ENCODE measurements at places on chromosomes 3 and 15.

DNA sequence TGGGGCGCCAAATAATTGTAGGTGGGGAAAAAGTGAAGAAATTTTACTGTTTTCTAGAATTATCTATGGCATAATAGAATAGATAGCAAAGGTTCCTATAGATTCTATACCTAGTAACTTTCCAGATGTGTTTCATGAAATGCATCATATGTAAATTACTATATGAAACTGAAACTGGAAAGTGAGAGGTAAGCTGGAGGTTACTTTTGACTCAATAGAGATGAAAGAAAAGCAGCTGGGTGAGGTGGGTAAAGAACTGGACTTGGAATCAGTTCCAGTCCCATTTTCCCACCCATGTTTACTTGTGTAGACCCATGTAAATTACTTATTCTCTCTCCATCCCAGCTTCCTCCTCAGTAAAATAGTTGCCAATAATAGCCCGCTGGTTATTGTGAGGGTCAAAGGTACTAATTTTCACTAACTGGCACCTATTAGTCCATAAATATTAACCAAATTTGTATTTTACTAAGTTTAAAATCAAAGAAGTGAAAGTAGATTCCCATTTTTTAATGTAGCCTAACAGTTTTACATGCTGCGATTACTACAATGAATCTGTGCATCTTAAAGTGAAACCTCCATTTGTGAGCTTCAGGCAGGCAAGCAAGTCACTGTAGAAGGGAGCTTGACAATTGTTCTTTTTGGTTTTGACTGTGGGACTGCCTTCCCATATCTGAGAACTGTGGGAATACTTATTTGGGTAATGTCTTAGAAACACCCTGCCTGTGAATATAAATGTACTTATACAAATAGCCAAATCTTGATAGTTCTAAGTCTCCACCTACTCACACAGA lies 312.1 kb downstream of the SLC9A9 start:
- no peak for DNase-seq

- DNase-seq: no peak
Observed at GRCh38 chr3:162729686-162730085, 1233.1 kb downstream of the OTOL1 start.

GRCh38 chr3:136802481-136802996 lies 16.4 kb upstream of the SLC35G2 start:
- no peak for DNase-seq

- no peak for DNase-seq
Observed at GRCh38 chr3:8529181-8529637, 27.6 kb downstream of the LMCD1 start.

DNA sequence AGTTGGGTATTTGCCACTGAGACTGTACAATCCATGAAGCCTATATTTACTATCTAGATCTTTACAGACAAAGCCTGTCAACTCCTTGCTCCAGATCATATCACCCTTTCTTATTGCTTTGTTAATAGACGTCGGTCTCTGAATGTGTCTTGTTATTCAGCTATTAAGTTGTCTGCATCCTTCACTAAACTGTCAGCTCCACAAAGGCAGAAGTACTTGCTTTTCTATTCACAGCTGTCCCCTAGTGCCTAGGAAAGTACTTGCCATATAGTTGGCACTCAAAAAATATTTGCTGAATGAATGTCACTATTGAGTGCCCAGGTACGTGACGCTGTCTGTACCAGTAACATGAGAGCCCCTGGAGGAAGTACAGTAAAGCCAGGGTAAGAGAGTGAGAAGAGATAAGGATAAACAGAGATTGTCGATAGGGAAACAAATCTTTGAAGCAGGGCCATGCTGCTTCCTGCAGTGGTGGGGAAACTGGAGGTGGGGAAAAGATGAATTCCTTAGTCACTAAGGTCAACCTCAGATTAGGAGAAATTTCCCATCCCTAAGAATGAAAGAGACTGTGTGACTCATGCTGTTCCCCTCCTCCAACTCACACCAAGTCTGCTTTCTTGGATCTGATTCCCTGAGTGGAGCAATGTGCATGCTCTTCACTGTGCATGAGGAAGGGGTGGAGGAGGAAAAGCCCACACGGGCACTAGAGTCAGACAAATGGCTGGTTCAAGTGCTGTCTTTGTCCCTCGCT lies 36.3 kb downstream of the PRICKLE2 start:
- DNase-seq: no peak

DNA sequence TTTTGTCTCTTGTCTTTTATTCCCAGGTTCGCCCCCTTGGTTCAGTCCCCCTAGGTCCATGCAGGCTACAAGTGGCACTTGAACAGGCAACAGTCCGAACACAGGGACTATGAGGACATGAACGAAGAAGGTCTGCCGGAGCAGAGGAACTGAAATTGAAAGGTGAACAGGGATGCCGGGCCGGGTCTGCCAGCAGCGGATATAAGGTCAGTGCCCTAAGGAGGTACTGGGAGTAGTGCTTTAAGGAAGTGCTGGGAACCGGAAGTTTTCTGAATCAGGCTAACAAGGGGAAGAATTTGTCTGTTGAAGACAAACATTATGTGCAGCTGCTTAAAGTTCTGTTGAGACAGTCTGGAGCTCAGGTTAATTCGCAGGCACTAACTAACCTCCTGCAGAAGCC lies 46.8 kb downstream of the LSM3 start:
- DNase-seq: no peak

GRCh38 chr3:99108508-99108907 lies 207.0 kb upstream of the DCBLD2 start:
- no peak for DNase-seq

- no peak for DNase-seq
Observed at GRCh38 chr3:53552730-53553129, 58.3 kb downstream of the CACNA1D start.

DNA sequence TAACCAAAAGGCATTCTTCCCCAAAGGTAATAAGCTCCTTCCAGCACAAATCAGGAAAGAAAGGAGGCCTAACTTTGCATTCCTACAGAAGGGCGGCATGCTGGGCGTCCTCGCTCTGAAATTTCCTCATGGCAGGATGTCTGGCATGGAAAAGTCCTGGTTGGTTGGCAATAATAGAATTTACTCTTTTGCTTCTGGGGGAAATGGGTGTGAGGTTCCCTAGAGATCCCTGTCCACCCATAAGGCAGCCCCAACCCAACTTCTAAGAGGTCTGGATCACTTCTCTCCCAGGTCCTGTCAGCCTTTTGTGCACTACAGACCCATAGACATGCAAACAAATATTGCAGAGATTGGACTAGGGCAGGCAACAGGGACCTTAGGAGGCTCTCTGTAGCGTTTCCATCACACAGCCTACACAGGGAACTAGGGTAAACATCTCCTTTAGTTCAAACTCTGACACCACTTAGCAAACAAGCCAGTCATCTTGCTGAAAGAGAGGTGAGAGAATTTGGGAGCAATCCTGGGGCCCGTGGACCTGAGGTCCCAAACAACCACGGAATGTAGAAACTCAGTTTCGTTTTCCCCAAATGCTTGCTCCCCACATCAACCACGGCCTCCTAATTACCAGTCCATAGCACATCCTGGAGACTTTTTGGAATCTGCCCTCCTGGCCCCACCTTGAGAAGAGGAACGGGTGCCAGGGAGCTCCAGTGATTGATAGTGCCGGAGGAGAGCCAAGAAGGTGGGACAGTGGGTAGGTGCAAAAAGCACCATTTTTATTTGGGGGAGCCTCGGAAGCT lies 2.1 kb downstream of the ZIC4 start:
- no peak for DNase-seq

- DNase-seq: no peak
Observed at GRCh38 chr15:55322467-55322866, 3.4 kb downstream of the PIGB start.

- no peak for DNase-seq
Observed at GRCh38 chr3:50068134-50068533, 20.6 kb upstream of the RBM5 start.

DNA sequence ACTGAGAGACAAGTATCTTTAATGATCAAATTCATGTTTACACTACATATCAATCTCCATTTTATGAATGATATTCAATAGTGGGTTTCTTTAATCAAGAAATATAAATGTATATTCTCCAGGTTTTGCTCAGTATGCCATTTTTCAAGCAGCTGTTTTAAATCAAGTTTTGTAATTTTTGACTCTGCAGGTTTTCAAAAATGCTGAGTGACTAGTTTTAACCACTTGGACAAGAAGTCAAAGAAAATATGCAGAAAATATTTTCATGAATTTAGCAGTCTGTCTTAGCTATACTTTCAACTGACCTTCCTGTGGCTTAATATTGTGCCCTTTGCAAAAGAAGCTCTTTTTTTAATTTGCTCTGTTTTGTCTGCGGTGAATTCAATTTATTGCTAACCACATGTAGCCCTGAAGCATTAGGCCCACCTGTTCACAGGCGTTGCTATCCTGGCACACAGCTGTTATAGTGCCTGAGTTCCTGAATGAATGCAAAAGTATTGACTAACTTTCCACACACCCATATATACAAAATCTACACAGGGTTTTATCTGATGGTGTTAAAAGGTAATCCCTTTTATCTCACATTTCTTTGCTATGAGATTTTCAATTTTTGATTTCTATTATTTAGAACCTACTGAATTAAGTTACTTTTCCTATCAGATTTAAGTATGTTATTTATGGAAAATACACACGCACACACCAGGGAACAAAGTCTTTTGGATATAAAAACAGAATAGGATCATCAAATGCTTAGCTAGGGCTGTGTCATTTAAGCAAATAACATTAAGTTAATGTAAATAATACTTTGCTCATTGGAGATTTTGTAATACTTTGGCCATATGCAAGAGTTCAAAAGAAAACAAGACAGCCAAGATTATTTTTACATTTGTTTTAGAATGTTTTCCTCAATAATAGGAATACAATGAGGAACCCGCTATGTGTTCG lies 1166.1 kb upstream of the GBE1 start:
- no peak for DNase-seq

- no peak for DNase-seq
Observed at GRCh38 chr3:184377374-184377773, 633 bp downstream of the THPO start.

- no peak for DNase-seq
Observed at GRCh38 chr3:31538801-31539200, 6.1 kb downstream of the STT3B start.

DNA sequence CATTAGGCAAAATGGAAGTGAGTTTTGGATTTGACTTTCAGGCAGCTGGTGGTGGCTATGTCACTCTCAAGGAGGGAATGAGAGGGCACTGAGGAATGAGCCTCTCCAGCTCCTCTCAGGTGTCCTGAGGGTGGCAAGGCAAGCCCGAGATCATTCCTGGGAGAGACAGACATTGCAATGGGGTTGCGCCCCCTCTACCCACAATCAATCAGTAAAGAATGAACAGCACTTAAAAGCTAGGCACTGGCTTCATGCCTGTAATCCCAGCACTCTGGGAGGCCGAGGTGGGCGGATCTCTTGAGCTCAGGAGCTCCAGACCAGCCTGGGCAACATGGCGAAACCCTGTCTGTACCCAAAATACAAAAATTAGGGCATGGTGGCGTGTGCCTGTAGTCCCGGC lies 14.1 kb upstream of the SHF start:
- DNase-seq: no peak

DNA sequence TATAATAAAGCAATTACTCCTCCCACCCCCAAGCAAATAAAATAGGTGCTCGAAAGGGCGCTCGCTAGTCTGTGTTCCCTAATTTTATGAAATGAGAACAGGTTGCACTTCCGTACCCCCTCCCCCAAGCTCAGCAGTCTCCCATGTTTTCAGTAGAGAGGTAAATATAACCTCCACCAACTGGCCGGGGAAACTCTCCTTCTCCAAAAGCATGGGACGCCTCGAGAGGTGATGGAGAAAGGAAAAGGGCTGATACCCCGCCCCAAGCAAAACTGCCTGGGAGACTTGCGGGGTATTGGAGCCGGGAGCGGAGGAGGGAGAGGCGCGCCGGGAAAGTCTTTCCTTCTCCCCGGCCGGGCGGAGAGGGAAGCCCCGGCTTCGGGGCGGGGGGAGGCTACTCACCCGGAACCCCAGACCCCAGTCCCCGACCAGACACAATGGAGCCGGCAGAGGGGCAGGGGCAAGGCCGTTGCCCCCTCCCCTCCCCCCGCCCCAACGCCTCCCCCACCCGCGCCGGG lies 605 bp downstream of the DCUN1D1 start:
- peak; percentile 33 for DNase-seq

DNA sequence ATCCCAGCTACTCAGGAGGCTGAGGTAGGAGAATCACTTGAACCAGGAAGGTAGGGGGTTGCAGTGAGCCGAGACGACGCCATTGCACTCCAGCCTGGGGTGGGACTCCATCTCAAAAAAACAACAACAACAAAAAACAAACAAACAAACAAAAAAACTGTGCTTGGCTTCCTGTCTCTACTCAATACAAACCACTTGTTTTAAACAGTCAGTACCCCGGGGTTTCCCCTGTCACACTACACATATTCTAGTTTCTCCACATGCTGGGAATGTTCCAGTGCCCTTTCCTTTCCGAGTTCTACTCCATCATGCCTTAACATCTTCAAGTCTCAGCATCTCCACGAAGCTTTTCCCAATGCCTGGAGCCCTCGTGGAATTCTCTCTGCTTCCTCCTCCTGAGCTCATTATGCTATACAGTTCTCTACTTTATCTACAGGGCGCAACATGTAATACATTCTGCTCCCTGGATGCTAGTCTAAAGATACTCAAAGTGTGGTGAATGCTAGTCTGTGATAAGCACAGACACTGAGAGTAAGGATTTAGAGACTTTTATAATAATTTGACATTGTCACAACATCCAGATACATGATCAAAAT lies 7.8 kb downstream of the EMC3 start:
- no peak for DNase-seq

DNA sequence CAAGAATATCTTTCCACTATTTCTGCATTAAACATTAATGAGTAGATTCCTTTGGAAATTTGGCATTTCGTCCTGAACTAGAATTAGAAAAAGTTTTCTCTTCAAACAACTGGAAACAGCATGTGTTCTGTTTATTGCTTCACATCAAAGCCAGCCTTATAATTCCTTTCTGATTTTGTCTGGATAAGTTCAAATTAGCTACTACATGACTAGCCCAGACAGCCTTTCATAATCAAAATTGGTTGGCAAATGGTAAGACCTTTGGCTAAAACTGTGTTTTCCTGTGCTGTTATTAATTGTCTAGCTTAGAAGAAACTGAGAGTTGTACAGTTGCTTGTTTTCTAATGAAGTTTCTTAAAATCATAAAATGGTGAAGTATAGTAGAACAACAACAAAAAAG lies 52.7 kb upstream of the P3H2 start:
- no peak for DNase-seq

DNA sequence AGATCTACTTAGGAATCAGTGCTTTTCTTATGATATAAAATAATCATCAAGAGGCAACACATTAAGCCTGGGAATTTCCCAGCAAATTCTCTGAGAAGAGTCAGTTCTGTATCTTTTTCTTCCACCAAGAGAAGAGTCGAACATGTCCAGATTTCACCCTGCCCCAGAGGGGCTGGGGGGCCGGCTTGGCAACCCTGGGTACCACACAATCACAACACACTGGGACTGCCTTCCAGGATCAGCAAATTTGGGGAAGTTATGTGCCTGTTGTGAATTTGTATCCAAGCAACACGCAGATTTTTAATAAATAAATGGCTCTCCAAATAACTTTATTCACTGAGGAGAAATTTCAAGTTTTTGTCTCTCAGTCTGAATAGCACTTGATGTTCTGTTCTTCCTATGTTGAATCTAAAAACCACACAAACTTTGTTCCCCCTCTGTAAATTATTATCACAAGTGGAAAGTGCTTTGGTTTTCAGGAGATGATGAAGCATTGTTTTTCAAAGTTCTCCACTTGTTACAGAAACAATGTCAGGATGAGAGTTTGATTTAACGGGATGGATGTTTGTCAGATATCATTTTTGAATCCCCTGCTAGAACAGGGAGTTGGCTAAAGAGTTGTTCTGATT lies 357.2 kb downstream of the ZNF385D start:
- DNase-seq: no peak

- no peak for DNase-seq
Observed at GRCh38 chr3:72977060-72977808, 19.4 kb upstream of the PPP4R2 start.

GRCh38 chr3:64674591-64675076 lies 13.2 kb downstream of the ADAMTS9 start:
- no peak for DNase-seq

Measured in central memory CD4-positive, alpha-beta T cell (primary cell).